ENCODE measurements at places on chromosomes 2 and 18.

DNA sequence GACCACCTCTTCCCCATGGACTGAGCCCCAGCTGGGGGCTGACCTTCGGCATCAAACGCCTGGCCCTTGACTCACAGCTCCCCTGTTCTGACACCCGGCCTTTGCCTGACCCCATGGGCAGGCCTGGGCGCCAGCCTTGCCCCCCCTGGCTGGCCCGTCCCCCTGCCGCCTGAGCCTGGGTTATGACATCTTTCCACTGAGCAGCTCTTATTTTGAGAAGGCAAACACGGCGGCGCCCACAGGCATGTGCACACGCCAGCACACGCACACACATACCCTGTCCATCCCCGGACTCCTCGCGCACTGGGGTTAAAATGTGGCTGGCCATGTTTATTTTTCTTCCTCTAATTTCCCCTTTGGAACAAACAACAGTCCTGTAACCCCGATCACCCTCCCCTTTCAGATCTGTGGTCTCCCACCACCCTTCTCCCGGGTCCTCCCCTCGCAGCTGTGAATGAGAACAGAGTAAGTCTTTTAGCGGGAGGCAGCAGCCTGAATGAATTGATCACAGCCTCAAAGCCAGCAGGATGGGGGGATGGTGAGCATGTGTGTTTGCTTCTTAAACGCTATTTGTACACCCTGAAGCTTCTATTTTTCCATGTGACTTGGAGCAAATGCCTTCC is 11.8 kb upstream of the ATOH8 start:
- DNase-seq, result peak; percentile 95
- H3K27ac ChIP-seq, result peak overlapping the region; percentile 99
- H3K4me3 ChIP-seq, result no peak overlapping the region
- no peaks in the 10 kb centered on the region for H3K36me3 ChIP-seq

GRCh38 chr2:231359948-231360347 is 35.6 kb upstream of the B3GNT7 start:
- no peaks in the 10 kb centered on the region for H3K27me3 ChIP-seq
- DNase-seq, result no peak
- no peaks in the 10 kb centered on the region for H3K4me1 ChIP-seq
- no peaks in the 10 kb centered on the region for H3K36me3 ChIP-seq
- H3K27ac ChIP-seq, result no peak overlapping the region
- H3K4me3 ChIP-seq, result no peak overlapping the region

DNA sequence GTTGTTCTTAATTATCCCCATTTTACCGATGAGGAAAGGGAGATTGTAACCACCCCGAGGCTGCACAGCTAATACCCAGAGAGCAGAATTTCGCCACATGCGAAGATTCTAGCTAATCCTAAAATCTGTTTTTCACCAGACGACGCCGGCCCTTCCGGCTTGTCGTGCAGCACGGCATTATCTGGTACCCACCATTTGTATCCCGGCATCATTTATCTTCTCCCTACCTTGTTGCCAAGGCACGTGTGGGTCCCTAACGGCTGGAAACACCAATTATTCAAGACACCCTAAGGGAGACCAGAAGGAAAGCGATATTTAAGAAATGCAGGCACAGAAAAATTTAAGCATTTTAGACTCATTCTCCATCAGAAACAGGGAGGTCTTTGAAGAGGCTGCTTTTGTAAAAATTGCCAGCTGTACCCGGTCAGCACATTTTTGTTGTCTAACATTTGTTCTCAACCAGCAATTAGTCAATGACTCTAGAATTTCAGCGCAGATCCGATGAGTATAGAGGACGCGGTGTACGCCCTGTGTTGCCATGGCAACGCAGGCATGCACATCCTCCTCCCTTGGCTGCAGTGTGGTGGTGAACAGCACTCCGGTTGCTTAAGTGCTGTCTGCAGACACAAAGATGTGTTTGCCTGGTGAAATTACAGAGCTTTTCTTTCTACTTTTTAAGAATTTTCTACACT is 111.6 kb downstream of the AGAP1 start:
- DNase-seq, result peak; percentile 96
- H3K27me3 ChIP-seq, result no peaks in the 10 kb centered on the region
- no peaks in the 10 kb centered on the region for H3K36me3 ChIP-seq
- no peak overlapping the region for H3K4me3 ChIP-seq

DNA sequence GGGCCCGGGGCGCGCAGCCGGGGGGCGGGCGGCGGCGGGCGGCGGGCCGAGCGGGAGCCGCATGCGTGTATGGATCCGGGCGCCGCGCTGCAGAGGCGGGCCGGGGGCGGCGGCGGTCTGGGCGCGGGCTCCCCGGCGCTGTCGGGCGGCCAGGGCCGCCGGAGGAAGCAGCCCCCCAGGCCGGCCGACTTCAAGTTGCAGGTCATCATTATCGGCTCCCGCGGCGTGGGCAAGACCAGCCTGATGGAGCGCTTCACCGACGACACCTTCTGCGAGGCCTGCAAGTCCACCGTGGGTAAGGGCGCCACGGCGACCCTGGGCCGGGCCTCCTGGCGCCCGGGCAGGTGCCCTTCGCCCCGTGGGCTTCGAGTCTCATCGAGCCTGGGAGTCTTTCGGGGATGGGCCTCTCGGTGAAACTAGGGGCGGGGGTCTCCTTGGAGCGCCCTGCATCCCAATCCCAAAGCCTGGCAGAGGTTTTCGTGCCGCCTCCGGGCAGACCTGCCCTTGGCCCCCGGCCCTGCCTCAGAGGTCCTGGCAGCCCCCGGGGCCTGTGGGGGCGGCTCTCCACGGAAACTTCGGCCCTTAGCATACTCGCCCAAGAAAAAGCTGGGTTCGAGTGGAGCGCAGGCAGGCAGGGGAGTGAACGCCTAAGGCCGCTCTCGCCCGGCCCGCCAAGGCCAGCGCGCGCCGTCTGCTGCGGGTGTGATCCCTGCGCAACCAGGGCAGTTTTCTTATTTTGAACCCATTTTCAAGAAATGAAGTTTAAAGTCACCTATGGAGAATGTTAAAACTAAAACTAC is 622 bp downstream of the RAB12 start:
- H3K27ac ChIP-seq, result peak overlapping the region; percentile 61
- DNase-seq, result no peak
- H3K4me1 ChIP-seq, result peaks cover 47% of the 10 kb centered on the region
- H3K4me3 ChIP-seq, result peak overlapping the region; percentile 87
- no peaks in the 10 kb centered on the region for H3K27me3 ChIP-seq

GRCh38 chr2:136065384-136065783 is 52.6 kb downstream of the CXCR4 start:
- no peak overlapping the region for H3K27ac ChIP-seq
- no peak for DNase-seq
- H3K4me1 ChIP-seq, result no peaks in the 10 kb centered on the region
- no peaks in the 10 kb centered on the region for H3K36me3 ChIP-seq

DNA sequence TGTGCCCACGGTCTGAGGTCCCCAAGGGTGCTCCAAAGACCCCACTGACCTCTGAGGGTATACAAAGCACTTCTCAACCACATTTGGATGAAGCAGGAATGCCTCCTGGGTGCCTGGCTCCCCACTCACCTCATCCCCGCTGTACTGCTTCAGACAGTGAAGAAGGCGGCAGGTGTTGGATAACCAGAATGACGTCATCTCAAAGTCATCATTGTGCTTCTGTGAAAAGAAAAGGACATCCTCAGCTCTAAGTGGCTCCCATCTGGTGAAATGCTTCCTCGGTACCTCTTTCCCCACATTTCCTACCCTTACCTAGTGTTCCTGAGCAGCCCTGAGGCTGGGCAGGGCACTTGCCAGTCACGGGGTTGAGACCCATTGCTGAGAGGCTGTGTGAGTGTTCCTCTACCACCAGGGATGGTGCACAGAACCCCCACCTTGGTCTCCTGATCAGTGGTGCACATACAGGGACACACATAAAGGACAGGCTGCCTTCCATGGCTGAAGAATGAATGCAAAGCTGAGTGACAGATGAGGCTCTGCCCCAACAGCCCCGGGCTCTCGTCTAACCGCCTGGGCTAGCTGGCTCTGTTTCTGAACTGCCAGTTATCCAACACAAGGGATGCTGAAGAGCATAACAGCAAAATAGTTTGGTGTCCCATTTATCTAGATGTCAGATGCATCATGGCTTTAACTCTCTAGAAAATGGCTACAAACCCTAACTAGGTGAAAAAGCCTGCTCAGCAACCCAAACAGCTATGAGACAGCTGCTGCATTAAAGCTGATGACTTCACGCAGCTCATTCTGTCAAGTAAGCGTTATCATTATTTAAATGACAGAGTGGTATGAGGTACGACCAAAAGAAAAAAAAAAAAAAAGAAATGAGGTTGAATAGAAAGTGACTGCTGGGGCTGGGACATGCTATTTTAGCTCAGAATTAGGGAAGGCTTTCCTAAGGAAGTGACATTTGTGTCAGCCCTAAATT is 28.2 kb upstream of the ACAA2 start:
- H3K36me3 ChIP-seq, result no peaks in the 10 kb centered on the region
- DNase-seq, result peak; percentile 55
- H3K4me3 ChIP-seq, result no peak overlapping the region
- H3K27me3 ChIP-seq, result no peaks in the 10 kb centered on the region
- H3K27ac ChIP-seq, result no peak overlapping the region

GRCh38 chr2:235463893-235464292 is 29.9 kb upstream of the AGAP1 start:
- DNase-seq, result no peak
- H3K27me3 ChIP-seq, result no peaks in the 10 kb centered on the region
- peaks cover 4% of the 10 kb centered on the region for H3K4me1 ChIP-seq
- no peak overlapping the region for H3K27ac ChIP-seq
- no peak overlapping the region for H3K4me3 ChIP-seq
- no peaks in the 10 kb centered on the region for H3K36me3 ChIP-seq

DNA sequence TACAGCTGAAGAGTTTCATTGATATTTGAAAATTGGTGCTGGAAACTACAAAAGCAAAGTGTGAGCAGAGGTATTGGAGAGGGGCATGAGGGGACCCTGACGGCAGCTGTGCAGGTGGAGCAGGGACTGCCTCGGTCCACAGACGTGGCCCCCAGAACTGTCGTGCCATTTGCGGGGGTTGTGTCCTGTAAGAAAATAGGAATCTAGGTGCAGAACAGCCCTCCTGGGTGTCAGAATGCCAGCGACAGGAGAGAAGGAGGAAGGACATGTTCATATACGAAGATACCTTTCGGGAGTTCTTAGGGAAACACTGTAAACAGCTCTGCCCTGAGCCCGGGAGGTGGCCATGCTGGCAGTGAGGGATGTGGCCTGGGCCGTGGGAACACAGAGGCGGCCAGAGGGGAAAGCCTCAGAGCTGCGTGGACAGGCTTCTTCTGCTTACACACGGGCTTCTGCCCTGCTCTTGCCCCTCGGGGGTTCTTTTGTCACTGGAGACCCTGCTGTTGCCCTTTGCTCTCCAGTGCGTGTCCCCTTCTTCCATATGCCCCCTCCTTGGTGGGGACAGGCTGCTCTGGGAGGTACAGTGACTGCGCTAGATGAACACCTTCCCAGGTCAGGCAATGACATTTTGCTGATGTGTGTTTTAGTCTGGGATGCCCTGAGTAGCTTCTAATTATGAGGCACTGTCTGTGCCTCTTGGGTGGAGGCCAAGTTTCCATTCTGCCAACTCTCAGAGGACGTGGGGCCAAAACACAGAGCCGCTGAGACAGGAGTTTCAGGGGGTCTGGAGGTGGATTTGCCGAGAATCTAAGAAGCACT is 81.9 kb upstream of the TXNDC2 start:
- H3K4me3 ChIP-seq, result no peak overlapping the region
- peaks cover 39% of the 10 kb centered on the region for H3K4me1 ChIP-seq
- H3K36me3 ChIP-seq, result no peaks in the 10 kb centered on the region
- H3K27me3 ChIP-seq, result no peaks in the 10 kb centered on the region
- no peak for DNase-seq

GRCh38 chr2:213490087-213490486 is 205.8 kb downstream of the SPAG16 start:
- no peak for DNase-seq
- no peaks in the 10 kb centered on the region for H3K36me3 ChIP-seq
- no peaks in the 10 kb centered on the region for H3K4me1 ChIP-seq

- no peaks in the 10 kb centered on the region for H3K36me3 ChIP-seq
- DNase-seq, result no peak
- no peaks in the 10 kb centered on the region for H3K27me3 ChIP-seq
- H3K4me1 ChIP-seq, result no peaks in the 10 kb centered on the region
- H3K4me3 ChIP-seq, result no peak overlapping the region
Measured at GRCh38 chr2:231634412-231634811, 41.7 kb downstream of the TEX44 start.

- no peaks in the 10 kb centered on the region for H3K27me3 ChIP-seq
- DNase-seq, result no peak
- H3K36me3 ChIP-seq, result peaks cover 86% of the 10 kb centered on the region
- H3K4me1 ChIP-seq, result peaks cover 7% of the 10 kb centered on the region
- no peak overlapping the region for H3K27ac ChIP-seq
Measured at GRCh38 chr2:233464531-233465240, 101.9 kb downstream of the USP40 start.

DNA sequence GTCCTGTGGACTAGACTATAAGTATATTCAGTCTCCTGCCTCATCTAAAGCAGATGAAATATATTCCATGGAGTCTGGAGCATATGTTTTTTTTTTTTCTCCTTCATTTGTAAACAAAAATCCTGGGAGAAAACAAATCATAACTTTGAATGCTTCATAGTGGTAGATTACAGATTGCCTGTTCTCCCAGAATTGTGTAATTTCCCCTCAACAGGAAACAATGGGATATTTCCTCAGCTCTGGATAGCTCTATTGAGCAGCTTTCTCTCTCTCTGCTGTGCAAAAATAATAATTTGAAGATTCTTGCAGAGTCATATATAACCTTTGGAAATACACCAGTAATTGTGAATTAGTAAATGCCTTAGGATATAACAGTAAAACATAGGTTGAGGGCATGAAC is 1406.6 kb upstream of the ACVR2A start:
- no peaks in the 10 kb centered on the region for H3K4me1 ChIP-seq
- no peaks in the 10 kb centered on the region for H3K27me3 ChIP-seq
- DNase-seq, result no peak
- H3K27ac ChIP-seq, result no peak overlapping the region
- H3K4me3 ChIP-seq, result no peak overlapping the region

DNA sequence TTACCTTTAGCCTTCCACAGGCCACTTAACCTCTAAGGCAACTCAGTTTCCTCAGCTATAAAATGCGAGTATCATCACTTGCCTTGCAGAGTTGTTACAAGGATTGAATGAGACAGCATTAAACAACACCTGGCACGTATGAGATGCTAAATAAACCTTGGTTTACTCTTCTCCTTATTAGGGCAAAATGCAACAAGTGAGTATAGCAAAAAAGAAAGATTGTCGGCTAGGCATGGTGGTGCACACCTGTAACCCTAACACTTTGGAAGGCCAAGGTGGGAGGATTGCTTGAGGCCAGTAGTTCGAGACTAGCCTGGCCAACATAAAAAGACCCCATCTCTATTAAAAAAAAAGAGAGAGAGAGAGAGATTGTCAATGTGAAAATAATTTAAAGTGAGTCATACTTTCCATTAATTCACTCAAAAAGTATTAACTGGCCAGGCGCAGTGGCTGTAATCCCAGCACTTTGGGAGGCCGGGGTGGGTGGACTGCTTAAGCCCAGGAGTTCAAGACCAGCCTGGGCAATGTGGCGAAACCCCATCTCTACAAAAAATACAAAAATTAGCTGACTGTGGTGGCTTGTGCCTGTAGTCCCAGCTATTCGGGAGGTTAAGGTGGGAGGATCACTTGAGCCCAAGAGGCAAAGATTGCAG is 8.0 kb downstream of the ATAD2B start:
- DNase-seq, result no peak
- H3K4me3 ChIP-seq, result no peak overlapping the region
- no peaks in the 10 kb centered on the region for H3K36me3 ChIP-seq
- H3K27me3 ChIP-seq, result no peaks in the 10 kb centered on the region
